Airway epithelial cell (primary cell): ENCODE measurements at places on chromosomes 6 and 20. TPM values are rescaled to one million over a fixed set of nuclear protein-coding genes. Genes with fewer than 3 reads are reported as not detected.

The HDGFL1 gene
- total RNA-seq, result not detected in 2 replicates

The GJA10 gene
- total RNA-seq, result not detected in 2 replicates

The EFCAB8 gene
- not detected in 2 replicates for total RNA-seq

The CAGE1 gene
- 0.07 and 0.37 TPM in 2 replicates for total RNA-seq

The TREML2 gene
- not detected in 2 replicates for total RNA-seq

The COL11A2 gene
- 0.07 TPM in 1 of 2 replicates, not detected in the other for total RNA-seq

The SALL4 gene
- 0.05 and 0.07 TPM in 2 replicates for total RNA-seq

The B3GAT2 gene
- total RNA-seq, result not detected in 2 replicates

The DEFB124 gene
- total RNA-seq, result not detected in 2 replicates

The OGFRL1 gene
- 15.8 and 20.6 TPM in 2 replicates for total RNA-seq

The LHFPL5 gene
- 0.21 TPM in 1 of 2 replicates, not detected in the other for total RNA-seq
